ENCODE measurements at places on chromosomes 5 and 9.
A peak's percentile ranks its signal among the peaks of the same experiment; 100 is the strongest.

DNA sequence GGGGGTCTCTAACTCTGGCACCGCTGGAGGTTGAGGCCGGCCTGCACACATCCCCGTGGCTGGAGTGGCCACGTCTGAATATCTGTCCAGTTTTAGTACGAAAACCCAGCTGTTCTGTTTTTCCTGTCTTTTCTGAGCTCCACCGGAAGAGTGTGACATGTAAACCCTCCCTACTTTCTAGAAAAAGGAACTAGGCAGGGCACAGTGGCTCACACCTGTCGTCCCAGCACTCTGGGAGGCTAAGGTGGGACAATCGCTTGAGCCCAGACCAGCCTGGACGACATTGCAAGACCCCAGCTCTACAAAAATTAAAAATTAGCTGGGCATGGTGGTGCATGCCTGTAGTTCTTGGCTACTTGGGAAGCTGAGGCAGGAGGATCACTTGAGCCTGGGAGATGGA, 8.2 kb upstream of the PHYKPL start:
- DNase-seq, result no peak

DNA sequence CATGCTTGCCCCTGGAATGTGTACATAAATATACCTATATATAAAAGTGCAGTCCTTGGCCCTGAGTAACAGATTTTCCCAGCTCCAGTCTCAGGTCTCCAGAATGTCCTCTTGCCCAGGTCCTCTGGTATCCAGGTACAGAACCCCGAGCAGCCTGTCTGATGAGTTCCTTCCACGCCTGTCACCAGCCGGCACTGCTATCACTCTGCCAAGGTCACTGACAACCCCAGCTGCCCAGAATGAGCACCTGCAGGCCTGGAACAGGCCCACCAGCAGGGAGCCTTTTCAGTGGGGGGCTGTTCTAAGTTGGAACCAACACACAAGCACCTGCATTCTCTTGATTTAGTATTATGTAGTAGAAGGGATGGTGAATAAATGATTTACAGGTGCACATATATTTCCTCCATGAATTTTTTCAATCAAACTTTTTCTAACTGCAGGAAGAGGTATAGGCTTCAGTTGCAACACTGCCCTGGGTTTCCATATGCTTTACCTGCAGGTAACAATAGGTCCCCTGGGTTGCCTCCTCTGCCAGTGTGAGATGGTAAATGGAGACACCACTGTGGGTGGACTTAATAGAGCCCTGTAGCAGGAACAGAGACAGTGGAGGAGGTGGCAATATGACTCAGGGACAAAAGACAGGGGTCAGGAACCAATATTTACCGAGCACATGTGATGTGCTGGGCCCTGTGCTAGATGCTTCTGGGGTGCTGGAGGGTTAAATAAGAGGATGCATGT, 291.9 kb downstream of the SPOCK1 start:
- no peak for DNase-seq

DNA sequence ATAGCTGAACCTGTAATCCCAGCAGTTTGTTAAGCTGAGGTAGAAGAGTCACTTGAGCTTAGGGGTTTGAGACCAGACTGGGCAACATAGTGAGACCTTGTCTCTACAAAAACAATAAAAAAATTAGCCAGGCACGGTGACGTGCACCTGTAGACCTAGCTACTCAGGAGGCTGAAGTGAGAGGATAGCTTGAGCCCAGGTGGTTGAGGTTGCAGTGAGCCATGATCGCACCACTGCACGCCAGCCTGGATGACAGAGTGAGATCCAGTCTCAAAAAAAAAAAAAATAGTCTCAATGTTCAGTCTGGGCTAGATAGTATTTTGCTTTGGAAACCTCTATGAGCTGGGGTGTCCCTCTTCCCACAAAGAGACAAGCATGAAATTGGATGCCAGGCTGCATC, 51.9 kb upstream of the IQGAP2 start:
- no peak for DNase-seq

- DNase-seq, result no peak
These were observed 51.0 kb downstream of the GNG10 start for GRCh38 chr9:111712369-111712768.

GRCh38 chr9:78510035-78510434, 213.1 kb downstream of the PSAT1 start:
- DNase-seq, result no peak

DNA sequence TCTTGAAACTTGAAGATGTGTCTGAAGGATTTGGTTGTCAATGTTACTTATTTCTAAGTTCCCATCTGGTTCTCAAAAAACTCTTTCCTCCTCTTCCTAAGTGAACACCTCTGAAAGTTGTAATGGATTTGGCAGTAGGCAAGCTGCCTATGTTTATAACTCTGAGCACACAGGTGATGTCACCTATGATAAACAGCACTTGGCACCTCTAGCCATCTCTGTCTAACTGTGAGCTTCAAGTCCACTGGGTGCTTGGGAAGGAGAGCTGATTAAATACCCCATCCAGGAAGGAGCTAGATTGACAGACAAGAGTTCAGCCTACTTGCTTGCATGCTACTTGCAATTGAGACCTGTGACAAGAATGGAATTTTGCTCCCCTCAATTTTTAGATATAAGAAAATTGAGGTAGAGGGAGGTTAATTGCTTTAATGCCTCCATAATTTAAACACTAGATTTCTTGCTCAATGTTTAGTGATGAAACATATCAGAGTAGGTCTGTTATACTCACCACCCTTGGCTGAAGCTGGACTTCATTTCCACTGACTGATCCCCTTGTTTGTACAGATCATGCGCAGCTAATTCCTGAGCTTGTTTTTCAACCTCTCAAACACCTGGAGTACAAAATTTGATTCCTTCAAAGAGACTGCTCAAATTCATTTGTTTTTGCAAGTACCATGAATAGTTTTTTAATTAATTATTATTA, 49.9 kb downstream of the PDE4D start:
- no peak for DNase-seq

GRCh38 chr5:191036-191948, at the start of gene LRRC14B:
Gene LRRC14B, plus strand, starts transcription at chr5:191495. Its CDS starts 44 bp downstream, at chr5:191539.
- peak; percentile 25 for DNase-seq

Measured in stimulated activated CD4-positive, alpha-beta T cell treated with anti-CD3 and anti-CD28 coated beads, Interleukin-15, amount 100 ng/mL, for 24 hours (primary cell).